HS-5 (cell line): ENCODE measurements at places on chromosomes 1 and 21.
A peak's percentile ranks its signal among the peaks of the same experiment; 100 is the strongest.

GRCh38 chr1:145889722-145890121 lies 4.1 kb upstream of the ANKRD35 start:
- DNase-seq: no peak

DNA sequence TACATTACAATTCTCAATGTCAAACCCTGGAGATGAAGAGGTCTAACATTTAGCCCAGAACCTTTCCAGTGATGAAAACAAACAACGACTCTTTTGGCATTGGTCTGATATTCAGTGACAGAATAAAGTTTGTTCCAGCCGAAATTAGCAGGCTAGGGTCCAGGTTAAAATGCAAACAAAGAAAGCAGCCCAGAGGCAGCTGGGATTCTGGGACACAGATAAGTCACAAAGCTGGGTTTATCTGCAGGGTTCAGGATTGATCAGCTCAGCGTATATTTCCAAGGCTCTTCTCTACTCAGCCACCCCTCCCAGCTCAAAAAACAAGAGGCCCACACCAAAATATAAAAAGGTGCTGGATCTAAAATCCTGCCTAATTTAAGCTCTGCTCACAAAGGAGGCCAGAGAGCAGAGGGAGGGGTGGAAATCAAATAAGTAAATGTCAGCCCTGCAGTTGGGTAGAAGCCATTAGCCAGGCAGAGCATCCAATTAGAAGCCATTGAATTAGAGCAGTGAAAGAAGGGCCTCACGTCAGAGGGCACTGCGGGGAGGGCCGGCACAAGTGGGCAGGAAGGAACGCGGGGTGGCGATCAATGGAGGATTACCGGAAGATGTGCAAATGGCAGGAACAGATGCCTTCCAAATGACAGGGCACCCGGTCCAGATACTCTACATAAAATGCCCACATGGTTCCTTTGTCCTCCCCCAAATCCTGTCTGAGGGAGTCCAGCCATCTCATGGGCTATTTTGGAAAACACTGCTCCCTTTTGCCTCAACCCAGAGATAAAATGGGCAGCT lies 3.2 kb upstream of the KLHDC8A start:
- no peak for DNase-seq

DNA sequence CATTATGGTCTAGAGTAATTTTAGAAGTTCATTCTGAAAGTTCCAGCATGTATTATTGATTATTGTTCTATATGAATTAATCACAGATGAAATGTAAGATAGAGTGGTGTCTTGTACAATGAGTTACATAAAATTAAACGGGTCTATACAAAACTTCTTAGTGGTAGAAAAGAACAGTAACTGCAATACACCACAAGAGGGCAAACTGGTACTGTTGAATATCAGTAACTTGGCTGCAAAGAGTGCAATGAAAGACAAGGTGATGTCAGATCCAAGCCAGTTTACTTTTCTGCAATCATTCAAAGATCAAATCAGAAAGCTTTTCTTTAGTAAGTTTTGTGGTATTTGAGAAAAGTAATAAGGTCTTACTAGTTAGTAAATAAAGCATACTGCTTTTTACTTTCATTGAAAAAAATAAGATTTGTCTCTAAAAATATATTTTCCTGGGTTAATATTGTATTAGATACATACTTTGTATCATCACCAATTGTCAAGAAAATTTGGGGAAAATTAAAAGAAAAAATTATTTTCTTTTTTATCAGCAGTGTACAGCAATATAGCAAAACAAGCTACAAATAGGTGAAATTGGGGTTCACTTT lies 66.4 kb upstream of the BTG3 start:
- DNase-seq: peak; percentile 33

DNA sequence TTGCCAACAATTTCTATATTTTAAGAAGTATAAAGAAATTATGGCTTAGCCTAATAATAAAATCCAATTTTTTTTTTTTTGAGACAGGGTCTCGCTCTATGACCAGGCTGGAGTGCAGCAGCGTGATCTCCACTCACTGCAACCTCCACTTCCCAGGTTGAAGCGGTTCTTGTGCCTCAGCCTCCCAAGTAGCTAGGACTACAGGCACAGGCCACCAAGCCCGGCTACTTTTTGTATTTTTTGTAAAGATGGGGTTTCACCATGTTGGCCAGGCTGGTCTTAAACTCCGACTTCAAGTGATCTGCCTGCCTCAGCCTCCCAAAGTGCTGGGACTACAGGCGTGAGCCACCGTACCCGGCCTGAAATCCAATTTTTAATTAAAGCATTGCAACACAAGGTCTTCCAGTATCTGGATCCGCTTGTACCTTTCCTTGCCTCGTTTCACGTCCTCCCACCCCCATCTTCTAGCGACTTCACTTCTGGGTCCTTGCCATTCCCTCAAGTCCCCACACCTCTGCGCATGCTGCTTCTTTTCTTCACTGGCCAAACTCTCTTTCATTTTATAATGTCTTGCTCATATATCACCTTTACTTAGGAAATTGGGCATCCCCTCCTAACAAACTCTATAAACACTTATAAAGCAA lies 2.3 kb downstream of the FUBP1 start:
- no peak for DNase-seq

- DNase-seq: no peak
Observed at GRCh38 chr1:243964915-243965314, 86.2 kb upstream of the ZBTB18 start.

DNA sequence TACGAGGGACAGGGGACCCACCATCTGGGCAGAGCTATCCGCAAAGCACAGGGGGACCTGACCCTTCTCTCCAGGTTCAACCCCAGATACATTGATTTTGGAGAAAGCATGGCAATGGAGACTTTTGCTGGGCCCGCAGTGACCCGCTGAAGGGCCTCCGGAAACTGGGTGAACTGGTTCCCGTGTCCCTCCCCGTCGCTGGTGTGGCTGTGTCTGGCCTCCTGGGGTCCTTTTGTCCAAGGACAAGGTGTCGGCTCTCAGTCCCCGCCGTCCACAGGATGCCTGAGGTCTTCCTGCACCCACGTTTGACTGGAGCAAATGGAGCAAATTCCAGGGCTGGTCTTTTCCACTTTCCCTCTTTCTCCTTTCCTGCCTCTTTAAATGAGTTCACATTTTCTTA lies 176.3 kb downstream of the PRDM16 start:
- no peak for DNase-seq

GRCh38 chr1:216612291-216612690 lies 110.9 kb downstream of the ESRRG start:
- no peak for DNase-seq

DNA sequence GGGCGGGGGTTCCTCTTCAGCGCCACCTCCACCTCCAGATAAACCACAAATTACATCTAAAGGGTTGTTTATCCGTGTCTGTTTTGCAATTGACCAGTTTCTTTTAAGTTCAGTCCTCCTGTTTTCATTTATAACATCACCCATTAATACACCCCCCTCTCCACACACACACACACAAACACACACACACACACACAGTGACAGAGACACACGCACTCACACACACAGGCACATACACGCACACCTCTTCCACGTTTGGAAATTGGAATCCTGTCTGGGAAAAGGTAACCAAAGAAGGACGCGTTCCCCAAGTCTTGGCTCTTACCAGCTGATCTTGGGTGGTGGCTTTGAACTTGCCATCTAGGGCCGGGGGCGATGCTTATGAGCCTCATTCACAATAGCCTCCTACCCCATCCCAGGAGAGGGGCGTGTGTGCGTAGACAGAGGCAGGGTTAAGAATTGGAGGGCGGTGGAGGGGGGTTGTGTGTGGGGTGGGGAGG lies 442 bp upstream of the CSMD2 start:
- DNase-seq: no peak

DNA sequence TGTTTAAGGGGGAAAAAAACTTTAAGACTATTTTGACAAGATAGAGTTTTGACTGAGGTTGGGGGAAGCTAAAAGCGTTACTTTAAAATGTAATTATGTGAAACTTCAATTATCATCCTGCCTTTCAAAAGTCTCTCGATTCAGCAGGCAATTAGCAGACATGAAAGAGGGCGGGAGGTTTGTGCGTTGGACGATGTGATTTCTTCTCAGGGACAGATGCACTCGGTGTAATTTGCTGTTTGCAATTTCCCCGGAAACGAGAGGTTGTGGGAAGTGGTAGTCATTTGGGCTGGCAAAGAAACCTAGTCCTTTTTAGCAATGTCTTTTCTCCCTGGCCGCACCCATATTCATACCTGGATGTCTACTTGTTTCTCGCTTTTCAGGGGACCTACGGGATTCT lies 27.1 kb downstream of the KAZN start:
- no peak for DNase-seq

- no peak for DNase-seq
Observed at GRCh38 chr1:68361346-68361910, 88.3 kb downstream of the RPE65 start.

GRCh38 chr1:183885142-183885735 lies 80.3 kb downstream of the RGL1 start:
- no peak for DNase-seq

- DNase-seq: no peak
Observed at GRCh38 chr1:180268556-180269075, 38.6 kb downstream of the LHX4 start.

DNA sequence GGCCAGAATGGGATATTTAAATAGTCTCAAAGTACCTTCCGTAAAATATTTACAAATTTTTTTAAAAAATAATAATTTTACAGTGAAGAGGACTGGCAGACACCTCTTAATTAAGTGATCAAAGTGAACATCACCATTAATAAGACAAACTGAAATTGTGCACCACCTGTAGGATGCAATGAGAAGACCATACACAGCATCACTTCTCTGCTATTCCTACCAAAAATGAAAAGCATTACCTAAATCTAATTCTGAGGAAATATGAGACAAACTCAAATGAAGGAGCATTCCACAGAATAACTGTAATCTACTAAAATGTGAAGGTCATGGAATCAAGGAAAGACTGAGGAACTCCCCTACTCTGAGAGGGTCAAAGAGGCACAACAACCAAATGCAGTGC lies 68.2 kb upstream of the PRDX6 start:
- no peak for DNase-seq

DNA sequence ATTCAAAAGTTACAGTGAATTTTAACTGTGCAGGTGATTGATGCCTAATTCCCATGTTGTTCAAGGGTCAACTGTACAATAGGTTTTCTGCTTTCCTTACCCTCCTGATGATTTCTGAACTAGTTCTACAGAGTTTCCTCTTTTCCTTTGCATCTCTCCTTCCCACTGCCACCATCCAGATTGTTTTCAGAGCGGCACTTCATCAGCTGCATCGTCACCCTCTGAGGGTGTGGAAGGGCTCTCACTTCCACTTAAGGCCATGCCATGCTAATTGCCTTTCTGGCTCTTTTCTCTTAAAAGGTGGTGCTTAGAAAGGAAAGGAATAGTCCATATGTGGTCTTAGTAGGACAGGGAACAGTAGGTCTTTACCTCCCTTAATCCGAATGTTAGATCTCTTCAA lies 39.1 kb downstream of the DISC1 start:
- no peak for DNase-seq

DNA sequence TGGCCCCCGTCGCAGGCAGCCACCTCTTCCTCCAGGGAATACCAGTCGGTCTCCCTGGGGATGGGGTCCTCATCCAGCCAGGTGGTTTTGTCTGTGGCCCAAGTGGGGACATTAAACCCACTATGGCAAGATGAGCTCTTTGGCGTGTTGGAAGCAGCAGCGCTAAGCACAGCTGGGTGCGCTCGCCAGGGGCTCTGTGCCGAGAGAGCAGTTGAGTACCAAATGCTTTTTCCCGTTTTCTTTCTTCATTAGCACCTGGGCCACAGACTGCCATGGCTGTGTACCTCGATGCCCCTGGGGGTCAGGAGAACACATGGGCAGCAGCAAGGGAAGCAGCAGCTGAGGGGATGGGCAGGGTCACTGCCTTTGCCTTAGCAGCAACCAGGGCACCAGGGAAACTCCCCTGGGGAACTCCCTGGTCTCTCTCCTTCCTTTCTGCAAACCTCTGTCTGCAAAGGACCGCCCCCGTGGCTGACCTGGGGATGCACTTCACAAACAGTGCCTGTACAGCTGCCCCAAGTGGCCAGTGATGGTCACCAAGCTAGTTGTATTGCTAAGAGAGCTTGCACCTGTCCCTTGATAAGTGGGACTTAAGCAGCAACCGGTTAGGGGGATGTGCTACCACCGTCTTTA lies 31.1 kb downstream of the EDARADD start:
- no peak for DNase-seq

- DNase-seq: no peak
Observed at GRCh38 chr1:47927165-47927564, 70.0 kb downstream of the TRABD2B start.

GRCh38 chr1:116763116-116763786 lies 9.0 kb downstream of the CD2 start:
- no peak for DNase-seq

DNA sequence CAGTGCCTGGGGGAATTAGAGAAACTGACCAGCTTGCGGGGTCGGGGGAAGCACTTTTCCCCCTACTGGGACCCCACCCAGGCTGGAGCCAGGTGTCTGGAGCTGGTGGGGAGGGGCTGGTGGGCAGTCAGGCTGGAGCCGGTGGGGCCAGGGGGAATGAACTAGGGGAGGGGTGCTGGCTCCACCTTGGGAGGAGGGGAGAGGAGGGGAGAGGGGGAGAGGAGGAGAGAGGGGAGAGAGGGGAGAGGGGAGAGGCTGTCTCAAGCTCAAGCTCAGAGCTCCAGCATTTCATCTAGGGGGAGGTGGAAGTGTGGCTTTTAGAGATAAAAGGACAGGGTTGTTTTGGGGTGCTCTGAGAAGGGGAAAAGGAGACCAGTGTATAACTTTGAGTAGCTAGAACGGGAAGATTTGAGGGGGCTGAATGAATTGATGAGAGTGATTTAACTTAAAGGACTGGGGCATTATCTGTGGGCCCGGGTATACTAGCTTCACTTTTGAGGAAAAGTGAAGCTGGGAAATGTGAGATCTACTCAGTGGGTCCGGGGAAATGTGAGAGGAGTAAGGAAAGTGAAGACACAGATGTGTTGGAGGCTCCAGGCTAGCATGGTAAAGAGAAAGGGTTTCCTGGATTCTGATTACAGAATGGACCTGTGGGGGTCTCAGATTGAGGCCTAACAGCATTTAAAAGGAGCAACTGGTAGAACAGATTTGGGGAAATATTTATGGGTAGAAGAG lies 2.8 kb downstream of the EFNA1 start:
- no peak for DNase-seq
